Karpas-422 (cell line): ENCODE measurements at places on chromosomes 1 and 21.

DNA sequence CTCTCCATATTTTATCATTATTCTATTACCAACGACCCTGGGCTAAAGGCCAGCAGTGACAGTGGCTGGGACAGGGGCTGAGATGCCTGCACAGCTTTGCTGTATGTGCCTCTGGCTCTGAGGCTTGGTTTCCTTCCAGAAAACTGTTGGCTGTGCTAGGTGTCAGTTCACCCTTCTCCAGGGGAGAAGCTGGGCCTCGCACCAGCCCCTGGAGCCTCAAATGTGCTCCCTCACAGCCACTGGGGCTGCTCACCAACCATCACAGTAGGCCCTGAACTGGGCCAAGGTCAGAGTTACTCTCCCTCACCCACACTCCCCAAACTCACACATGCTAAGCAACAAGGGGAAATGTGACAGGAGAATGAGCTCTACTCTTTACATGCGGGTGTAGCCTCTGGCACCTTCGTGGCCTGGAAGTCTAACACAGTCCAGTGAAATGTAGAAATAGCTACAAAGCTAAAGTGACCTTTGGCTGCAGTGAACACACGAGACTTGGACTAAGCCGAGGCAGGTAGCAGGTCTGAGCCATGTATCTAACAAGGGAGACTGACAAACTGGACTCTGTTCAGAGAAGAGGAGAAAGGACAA lies 4.7 kb upstream of the CD160 start:
- DNase-seq: no peak

DNA sequence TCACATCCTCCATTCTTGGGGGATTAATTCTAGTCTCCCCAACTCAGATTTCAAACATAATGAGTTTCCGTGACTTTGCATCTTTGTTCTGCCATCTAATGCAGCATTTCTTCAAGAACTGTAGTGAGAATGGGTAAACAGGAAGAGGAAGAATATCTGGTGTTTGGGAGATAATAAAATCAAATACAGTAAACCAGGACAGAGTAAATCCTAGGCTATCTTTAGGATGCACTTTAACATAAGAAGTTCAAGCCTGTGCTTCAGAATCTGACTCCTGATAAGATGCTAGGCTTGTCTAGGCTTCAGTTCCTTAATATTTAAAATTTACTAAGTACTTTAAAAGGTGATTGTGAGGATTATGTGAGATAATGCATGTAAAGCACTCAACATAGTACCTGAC lies 27.9 kb downstream of the PATJ start:
- no peak for DNase-seq

- DNase-seq: peak; percentile 84
Observed at GRCh38 chr1:229714964-229715603, 89.0 kb downstream of the URB2 start.

- no peak for DNase-seq
Observed at GRCh38 chr21:18334066-18334465, 69.5 kb downstream of the TMPRSS15 start.

GRCh38 chr1:200971955-200972711 lies 51.4 kb downstream of the KIF21B start:
- DNase-seq: peak; percentile 80

GRCh38 chr1:19010503-19010902 lies 54.0 kb upstream of the IFFO2 start:
- no peak for DNase-seq

DNA sequence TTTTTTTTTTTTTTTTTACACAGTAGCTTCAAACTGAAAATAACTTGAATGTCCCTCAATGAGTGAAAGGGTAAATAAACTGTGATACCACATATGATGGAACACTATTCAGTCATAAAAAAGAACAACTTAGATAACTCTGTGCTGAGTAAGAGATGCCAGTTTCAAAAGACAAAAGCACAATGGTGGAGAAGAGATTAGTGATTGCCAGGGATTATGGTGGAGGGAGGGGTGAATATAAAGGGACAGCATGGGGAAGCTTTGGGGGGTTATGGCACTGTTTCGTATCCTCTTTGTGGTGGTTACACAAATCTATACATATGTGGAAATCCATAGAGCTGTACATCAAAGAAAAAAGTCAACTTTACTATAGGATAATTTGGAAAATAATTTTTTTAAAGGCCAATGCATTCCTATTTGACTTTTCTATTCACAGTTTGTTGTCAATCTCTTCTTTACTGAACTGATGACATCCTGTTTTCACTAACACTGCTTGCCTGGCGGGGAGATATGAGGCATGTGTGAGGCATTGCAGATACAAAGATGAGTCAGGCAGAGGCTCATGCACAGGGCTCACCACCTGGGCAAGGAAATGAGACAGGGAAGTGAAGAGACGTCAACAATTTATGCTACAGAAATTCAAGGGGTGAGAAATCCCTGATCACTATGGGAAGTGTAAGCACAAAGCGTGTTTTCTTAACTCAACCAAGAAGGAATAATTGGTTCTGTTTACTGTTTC lies 302.7 kb downstream of the DUSP10 start:
- no peak for DNase-seq

- DNase-seq: no peak
Observed at GRCh38 chr1:5906116-5906515, 86.1 kb downstream of the NPHP4 start.
